ENCODE measurements at places on chromosomes 4 and X. TPM values are rescaled to one million over a fixed set of nuclear protein-coding genes. Genes with fewer than 3 reads are reported as not detected.

Gene SLC4A4
- total RNA-seq: 0.09 TPM

Gene MAPK10
- total RNA-seq: 18.6 TPM

Gene MAGEA9B
- not detected for total RNA-seq

Gene USP17L22
- total RNA-seq: not detected

Gene ADGRG2
- 0.11 TPM for total RNA-seq

Gene GABRG1
- total RNA-seq: not detected

Gene FHIP1A
- total RNA-seq: 3.0 TPM

Gene RBM47
- total RNA-seq: 0.13 TPM

Gene MGARP
- total RNA-seq: 1.6 TPM

Data from SJSA1 (cell line).